ENCODE measurements at places on chromosomes 3 and 15.

- no peak for DNase-seq
These were observed 117.8 kb downstream of the UBE2E2 start for GRCh38 chr3:23320586-23321570.

GRCh38 chr3:190124067-190124466 is 3.4 kb upstream of the P3H2 start:
- no peak for DNase-seq

GRCh38 chr3:186882881-186883685 is 40.6 kb downstream of the ADIPOQ start:
- DNase-seq = no peak

DNA sequence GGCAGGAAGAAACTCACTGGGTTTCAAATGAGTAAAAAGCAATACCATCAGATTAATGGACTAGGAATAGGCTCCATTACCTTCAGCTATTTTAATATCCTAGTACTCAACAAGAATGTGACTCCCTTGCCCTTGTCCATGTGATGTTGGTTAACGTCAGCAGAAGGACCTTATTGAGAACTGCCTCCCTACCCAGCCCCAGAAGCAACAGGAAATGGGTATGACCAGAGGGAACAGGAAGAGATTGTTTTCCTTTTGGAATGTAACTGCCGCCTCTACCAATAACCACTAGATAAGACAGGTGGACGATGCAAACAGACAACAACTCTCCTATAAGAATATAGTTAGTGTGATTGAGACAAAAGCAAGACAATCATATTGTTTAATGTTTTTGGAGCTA is 10.4 kb upstream of the MME start:
- no peak for DNase-seq

DNA sequence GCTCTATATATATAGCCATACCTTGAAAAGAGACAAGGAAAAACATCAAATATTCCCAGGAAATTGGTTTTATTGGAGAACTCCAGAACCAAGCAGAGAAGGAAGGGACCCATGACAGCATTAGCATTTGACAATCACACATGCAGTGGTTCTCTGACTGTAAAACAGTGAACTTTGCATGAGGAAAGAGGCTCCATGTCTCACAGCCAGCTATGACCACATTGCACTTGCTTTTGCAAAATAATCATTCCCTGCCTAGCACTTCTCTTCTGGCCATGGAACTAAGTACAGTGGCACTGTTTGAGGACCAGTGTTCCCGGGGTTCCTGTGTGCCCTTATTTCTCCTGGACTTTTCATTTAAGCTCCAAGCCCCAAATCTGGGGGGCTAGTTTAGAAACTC is 85.5 kb downstream of the TGFBR2 start:
- DNase-seq = no peak

DNA sequence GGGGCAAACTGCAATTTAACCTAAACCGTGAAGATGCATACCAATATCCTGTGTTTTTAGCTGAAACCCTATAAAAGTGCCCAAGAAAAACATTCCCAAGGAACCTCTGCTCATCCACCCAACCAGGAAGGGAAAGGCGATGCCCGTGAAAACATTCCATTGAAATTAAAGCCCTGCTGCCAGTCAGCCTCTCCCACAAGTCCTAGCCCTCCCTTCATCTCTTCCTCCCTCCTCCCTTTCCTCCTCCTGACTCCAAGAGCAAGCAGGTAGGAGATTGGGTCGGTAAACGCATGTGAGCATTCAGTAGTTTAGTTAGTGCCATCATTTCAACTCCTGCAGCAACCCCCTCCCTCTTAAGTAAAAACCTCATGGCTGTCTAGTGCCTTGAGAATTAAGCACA is 27.7 kb downstream of the HES1 start:
- no peak for DNase-seq

GRCh38 chr15:59148153-59148833 is 43.3 kb downstream of the CCNB2 start:
- no peak for DNase-seq

GRCh38 chr3:194082743-194083636 is 53.0 kb upstream of the HES1 start:
- no peak for DNase-seq

DNA sequence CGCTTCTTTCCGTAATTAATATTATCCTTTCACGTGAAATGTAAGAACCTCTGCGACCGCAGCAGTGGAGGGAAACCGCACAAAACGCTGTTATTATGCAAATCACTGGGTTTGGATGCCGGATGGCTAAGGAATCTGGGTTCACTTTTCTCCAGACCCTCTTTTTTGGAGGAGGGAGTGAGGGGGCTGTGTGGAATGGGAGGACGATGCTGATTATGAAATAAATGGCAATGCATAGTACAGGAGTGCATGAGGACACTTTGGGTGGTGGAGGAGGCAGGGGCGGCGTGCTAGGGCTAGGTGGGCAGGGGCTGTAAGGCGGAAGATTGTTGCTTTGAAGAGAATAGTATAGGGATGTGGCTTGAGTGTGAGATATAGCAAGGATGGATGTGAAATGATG is 1.8 kb downstream of the CADM2 start:
- DNase-seq = no peak

GRCh38 chr15:41105348-41106334 is 10.4 kb downstream of the INO80 start:
- DNase-seq = no peak

DNA sequence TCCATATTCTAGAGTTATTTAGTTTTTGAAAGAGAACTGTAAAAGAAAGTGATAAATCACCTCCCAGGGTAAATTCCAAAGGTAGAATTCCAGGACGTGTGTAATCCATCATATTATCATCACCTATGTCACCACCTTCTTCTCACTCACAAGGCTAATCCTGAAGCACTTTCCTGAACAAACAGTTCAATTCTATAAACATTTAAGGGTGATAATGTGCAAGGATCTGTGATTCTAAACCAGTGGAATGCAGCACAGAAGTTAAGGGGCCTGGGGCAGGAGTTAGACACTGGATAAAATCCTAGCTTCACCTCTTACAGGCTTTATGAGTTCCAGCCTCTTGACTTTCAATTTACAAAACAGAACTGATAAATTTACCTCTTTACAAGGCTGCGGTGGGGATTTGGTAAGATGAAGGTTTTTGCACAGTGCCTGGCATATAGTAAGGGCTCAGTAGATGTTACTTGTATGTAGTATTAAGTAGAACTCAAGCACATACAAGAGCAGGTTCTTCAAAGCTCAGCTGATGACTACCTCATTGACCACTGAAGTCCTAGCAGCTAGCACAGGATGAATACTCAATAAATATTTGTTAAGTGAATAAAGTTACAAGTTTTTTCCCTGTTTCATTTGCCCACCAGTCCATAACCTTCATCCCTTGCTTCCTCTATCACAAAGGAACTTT is 47.3 kb upstream of the CCDC80 start:
- DNase-seq = no peak

GRCh38 chr3:136989781-136990524 is 32.2 kb downstream of the IL20RB start:
- DNase-seq = no peak

- no peak for DNase-seq
These were observed 60.8 kb upstream of the EPHA3 start for GRCh38 chr3:89046661-89047060.

DNA sequence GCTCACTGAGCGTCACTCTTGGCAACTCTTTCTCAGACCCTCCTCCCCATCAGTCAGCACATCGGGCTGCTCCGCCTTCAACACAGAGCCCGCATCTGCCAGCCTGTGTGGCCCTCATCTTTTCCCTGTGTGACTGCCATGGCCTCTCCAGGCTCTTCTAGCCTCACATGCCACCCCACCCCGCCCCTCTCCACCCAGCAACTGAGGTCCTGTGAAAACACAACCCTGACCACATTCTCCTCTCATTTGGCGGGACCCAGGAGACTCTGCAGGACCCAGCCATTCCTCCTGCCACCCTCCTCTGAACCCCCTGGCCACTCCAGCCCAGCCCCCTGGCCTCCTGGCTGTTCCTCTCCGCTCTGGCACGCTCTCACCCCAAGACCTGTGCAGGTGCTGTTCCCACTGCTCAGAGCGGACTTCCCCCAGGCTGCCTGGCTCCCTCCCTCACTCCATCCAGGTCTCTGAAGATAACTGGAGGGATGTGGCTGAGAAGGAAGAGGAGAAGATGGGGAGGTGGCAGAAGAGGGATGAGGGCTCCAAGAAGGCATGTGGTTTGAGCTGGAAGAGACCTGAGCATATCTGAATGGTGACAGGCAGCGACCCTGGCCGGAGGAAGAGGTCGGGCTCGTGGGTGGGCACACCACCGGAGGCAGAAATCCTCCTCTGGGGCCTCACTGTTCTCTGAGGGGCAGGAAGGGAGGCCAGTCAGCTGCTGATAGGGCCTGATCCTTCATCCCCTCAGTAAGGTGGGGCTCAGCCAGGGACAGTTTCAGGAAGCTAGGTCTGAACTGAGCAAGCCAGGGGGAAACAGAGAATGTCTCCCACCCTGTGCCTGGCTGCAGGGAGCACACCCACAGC is 111.2 kb upstream of the RPL32 start:
- no peak for DNase-seq

GRCh38 chr3:135239615-135239884 is 444.5 kb downstream of the EPHB1 start:
- no peak for DNase-seq

- DNase-seq = no peak
These were observed 126.7 kb upstream of the UBE2E2 start for GRCh38 chr3:23076437-23076836.

GRCh38 chr3:47012342-47013230 is 33.1 kb downstream of the NBEAL2 start:
- peak; percentile 83 for DNase-seq

DNA sequence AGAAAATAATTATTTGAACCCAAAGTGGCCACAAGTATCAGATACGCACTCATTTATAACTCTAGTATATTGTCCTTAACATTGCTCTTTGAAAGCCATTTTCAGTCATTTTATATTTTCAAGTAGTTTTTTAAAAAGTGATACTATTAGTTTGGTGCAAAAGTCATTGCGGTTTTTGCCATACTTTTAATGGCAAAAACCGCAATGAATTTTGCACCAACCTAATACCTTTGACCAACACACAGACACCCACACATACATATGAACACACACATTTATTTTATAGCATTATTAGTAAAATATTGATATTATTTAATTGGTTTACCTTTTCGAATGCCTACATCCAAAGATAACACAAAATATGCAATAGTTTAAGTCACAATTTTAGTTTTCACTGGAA is 154.3 kb downstream of the EPHA3 start:
- no peak for DNase-seq

DNA sequence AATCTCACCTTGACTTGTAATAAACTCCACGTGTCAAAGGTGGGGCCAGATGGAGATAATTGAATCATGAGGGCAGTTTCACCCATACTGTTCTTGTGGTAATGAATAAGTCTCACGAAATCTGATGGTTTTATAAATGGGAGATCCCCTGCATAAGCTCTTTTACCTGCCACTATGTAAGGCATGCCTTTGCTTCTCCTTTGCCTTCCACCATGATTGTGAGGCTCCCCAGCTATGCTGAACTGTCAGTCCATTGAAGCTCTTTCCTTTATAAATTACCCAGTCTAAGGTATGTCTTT is 45.5 kb downstream of the SUCNR1 start:
- DNase-seq = no peak

GRCh38 chr3:4736284-4736861 is 242.9 kb upstream of the BHLHE40 start:
- no peak for DNase-seq

DNA sequence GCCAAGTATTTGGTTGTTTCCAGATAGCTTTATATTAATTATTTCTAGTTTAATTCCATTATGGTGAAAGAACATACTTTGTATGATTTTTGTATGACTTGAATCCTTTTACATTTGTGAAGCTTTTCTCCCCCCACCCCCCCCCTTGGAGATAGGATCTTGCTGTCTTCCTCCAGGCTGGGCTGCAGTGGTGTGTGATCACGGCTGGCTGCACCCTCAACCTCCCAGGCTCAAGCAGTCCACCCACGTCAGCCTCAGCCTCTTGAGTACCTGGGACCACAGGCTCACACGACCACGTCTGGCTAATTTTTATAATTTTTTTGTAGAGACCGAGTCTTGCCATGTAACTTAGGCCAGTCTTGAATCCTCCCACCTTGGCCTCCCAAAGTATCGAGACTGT is 29.5 kb downstream of the ARL8B start:
- DNase-seq = no peak

DNA sequence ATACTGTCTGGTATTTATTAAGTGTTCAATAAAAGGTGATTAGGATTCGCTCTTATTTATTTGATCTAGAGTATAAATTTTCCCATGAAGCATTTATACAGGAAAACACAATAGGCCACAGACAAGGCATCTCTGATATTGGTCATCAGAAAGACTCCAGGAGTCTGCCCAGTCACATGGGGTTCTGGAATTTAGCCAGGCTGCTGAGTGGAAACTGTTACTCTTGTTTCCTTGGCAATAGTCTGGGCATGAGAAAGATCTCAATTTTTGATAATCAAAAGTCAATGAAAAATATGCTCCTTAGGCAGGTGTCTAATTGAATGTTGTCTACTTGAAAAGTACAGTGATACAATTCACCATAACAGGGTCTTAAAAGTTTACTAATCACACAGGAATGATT is 161.2 kb downstream of the FRMD5 start:
- DNase-seq = no peak

DNA sequence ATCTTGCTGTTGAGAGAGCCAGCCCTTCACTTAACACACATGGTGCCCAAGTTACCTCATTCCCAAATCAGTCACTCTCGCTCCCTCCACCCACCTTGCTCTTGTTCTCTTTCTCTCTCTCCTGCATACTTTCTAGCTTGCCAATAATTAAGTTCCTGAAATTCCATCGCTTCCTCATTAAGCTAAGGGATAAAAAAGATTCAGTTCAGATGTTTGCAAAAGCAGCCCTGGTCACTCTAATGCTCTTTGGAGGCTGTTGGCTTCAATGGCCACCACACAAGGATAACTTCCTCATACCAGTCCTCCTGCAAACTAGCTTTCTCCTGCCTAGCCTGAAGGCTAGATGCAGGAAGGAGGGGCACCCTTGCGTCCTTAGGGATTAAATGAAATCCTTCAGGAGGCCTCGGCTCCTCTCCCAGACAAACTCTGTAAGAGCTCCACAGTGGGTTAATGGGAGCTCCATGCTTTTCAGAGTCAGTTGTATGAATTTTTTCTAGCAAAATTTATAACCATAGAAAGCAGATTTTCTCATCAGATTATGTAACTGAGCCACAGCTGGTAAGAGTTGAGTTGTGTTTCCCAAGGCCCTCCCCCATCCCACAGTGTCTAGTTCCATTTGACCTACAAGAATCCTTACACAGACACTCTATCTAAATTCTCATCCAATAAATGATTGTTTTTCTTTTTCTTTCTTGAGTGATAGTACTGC is 176.6 kb upstream of the TRIM42 start:
- no peak for DNase-seq

- DNase-seq = no peak
These were observed 50.2 kb upstream of the VGLL3 start for GRCh38 chr3:87041191-87041590.

GRCh38 chr3:150348500-150348899 is 59.6 kb upstream of the TSC22D2 start:
- DNase-seq = no peak

- no peak for DNase-seq
These were observed 89.5 kb downstream of the MYH15 start for GRCh38 chr3:108420926-108421325.

- no peak for DNase-seq
These were observed 11.3 kb downstream of the CORO2B start for GRCh38 chr15:68589783-68590710.

- peak; percentile 5 for DNase-seq
These were observed 897 bp upstream of the TLE3 start for GRCh38 chr15:70098461-70099166.

GRCh38 chr3:128226795-128227395 is 73.6 kb downstream of the EEFSEC start:
- no peak for DNase-seq

- peak; percentile 42 for DNase-seq
These were observed at the start of gene ZNF660 for GRCh38 chr3:44584646-44585501. Gene ZNF660 (plus strand): TSS chr3:44584964. CDS start chr3:44594194, 9,230 bp downstream.

- DNase-seq = no peak
These were observed 169.6 kb upstream of the DCBLD2 start for GRCh38 chr3:99071096-99071495.
